ENCODE measurements at places on chromosomes 12 and 14.

- H3K4me3 ChIP-seq, result no peak overlapping the region
- H3K4me1 ChIP-seq, result peaks cover 67% of the 10 kb centered on the region
- no peak for DNase-seq
- H3K36me3 ChIP-seq, result peaks cover 24% of the 10 kb centered on the region
Measured at GRCh38 chr12:818733-819132, 66.4 kb downstream of the WNK1 start.

DNA sequence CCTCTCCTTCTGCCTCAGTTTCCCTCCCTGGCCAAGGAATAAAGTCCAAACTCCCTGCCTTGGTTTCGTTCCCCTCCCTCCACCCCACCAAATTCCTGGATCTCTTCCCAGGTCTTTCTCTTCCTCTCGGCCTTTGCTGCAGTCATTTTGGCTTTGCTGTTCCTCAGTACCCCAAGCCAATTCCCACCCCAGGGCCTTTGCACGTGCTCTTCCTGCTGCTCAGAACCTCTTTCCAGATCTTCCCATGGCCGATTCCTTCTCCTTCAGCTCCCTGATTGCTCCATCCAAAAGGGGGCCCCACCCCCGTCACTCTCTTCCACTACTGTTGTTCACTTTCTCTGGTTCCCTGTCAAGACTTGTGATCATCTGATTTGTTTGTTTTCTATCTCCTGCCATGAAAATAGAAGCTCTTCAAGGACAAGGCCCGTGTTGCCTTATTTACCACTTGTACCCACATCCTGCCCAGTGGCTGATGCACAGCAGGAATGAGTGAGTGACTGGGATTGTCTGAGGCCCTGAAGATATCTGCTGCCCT, 3.1 kb downstream of the HNF1A start:
- DNase-seq, result no peak
- H3K27me3 ChIP-seq, result no peaks in the 10 kb centered on the region
- H3K36me3 ChIP-seq, result no peaks in the 10 kb centered on the region
- no peak overlapping the region for H3K27ac ChIP-seq
- H3K4me3 ChIP-seq, result no peak overlapping the region

DNA sequence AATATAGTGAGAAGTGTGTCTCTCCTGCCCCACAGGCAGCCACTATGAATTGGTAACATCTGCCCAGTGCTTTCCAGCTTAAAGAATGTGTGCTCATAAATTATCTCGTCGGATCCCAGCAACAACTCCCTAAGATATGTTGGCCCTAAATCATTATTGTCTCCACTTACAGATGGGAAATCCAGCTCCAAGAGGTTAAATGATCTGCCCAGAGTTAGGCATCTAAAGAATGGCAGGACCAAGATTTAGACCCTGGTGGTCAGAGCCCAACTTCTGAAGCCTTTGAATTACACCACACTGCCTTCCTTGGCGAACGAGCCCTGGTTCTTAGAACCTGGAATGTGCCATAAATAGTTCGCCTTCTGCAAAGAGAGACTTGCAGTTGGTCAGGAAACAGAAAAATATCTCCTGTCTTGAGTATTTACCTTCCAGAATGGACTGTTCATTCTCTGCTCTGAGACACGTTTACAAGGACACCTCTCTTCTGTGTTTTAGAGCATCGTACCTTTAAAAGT, 20.1 kb upstream of the PLEK2 start:
- no peaks in the 10 kb centered on the region for H3K27me3 ChIP-seq
- no peak overlapping the region for H3K27ac ChIP-seq
- no peak for DNase-seq
- no peak overlapping the region for H3K4me3 ChIP-seq

DNA sequence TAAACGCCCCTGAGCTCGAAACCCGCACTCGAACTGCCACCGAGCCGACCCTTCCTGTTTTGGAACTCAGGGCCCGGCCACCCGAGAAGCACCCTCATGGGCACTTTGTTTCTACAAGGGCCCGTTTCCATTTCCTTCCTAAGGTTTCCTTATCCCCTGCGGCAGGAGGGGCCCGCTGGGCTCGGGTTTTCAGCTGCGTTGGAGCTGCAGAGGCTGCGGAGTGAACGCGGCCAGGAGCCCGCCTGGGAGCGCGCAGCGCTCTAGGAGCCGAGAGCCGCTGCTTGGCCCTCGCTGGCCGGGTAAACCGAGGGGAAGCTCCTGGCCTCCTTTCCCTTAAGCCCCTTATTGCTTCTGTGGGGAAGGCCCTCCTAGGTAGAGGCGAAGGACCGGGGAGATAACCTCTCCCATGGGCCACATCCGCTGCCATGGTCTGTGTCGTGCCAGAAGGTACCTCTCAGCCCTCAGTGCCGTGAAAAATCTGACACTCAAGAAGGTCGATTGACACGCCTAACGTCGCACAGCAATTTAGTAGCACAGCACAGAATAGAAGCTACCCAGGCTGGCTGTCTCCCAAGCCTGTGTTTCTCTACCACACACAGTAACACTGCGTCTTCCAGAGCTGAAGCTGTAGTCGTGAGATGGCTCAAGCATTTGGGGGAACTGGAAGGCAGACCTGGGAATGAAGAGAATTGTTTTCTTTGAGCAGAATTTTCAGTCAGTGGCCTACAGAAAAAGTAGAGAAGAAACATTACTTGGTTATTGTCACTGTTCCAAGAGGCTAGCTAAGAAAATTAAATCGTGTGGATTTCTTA, 12.9 kb upstream of the CALM1 start:
- no peak for DNase-seq
- peaks cover 42% of the 10 kb centered on the region for H3K4me1 ChIP-seq
- no peaks in the 10 kb centered on the region for H3K27me3 ChIP-seq
- peak overlapping the region; percentile 100 for H3K27ac ChIP-seq

DNA sequence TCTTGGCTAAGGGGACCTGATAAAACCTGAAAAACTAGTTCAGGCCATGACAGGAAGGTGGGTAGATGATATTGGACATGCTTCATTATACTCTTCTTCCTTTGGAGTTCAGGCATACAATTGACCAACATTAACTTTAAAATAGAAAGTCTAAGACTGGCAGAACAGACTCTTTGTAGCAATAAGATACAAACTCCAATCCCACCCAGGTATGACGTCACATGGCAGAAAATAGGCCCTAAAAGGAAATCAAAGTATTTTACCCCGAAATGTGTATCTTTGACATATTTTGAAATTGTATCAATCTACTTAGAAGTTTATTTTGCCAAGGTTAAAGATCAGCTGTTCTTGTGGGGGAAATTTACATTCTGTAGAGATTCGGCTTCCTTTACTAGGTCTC, 198.1 kb upstream of the LRIG3 start:
- H3K27me3 ChIP-seq, result no peaks in the 10 kb centered on the region
- H3K4me1 ChIP-seq, result no peaks in the 10 kb centered on the region
- no peak overlapping the region for H3K4me3 ChIP-seq
- no peak overlapping the region for H3K27ac ChIP-seq
- H3K36me3 ChIP-seq, result no peaks in the 10 kb centered on the region

DNA sequence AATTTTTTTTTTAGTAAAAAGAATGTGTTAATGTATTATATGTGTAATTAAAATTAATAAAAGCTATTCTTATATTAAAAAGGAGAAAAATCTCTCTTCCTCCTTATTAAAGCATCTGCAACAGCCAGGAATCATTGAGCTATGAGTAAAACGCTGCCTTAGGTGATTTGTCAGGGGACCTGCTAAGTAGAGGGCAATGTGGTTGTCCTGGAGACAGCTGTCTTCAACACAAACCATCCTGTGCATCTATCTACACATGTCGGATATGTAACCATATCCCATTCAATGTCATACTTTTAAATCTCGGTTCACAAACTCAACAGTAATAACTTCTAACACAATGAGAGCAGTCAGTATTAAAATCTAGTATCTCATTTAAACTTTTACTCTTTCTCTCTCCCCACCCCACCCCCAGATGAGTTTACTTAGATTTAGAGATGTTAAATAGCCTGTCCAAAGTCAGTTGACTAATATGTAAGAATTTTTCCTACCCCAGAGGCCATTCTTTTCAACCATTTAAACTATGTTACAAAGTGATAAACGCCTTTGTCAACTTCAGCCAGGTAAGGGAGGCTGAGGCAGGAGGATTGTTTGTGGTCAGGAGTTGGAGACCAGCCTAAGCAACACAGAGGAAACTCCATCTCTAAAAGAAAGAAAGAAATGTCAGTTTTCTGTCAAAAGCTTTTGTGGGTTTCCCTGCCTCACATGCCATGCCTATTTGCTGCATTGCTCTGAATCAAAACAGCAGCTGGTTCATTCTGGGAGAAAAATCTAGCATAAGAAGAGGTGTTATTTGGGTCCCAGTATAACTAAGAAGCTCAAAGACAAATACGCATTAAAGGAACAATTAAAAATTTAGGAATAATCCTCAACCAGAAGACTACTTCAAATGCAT, 413.7 kb upstream of the CCDC196 start:
- H3K4me3 ChIP-seq, result no peak overlapping the region
- no peak overlapping the region for H3K27ac ChIP-seq
- H3K36me3 ChIP-seq, result no peaks in the 10 kb centered on the region
- no peaks in the 10 kb centered on the region for H3K4me1 ChIP-seq
- no peaks in the 10 kb centered on the region for H3K27me3 ChIP-seq

- peaks cover 52% of the 10 kb centered on the region for H3K4me1 ChIP-seq
- no peak overlapping the region for H3K27ac ChIP-seq
- peak overlapping the region; percentile 62 for H3K4me3 ChIP-seq
- no peak for DNase-seq
- H3K36me3 ChIP-seq, result no peaks in the 10 kb centered on the region
Measured at GRCh38 chr12:94147387-94147990, 888 bp upstream of the PLXNC1 start.

DNA sequence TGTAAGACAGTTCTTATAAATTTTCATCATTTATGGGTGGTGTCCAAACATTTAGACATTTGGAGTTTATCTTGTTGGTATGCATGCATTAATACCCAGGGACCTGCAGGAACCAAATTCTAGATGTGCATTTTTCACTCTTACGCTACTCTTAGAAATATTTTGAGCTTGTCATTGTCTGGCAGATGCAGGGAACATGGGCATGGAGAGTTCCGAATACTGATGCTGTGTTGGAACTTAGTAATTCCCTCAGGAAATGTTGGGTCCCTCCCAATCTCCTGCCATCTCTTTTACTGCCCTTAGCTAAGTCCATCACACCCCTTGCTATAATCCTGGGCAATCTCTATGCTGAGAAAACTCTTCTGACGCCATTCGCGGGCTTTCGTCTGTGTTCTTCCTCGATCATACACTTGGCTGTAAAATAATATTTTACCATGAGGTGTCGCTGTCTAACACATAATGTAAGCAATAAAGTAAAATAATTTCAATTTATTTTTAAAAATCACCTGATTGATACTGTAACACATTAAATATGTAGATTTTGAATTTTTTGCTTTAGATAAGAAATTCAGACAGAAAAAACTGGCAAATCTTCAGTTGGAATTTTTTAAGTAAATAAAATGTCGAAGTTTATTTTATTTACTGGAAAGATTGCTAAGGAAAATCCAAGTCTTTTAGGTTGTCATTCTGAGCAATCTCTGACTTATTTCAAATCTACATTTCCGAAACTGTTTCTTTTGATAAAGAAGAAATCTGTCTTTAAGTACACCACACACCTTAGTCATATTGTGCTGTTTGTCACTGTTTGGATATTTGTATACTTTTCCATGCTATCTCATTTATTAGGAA, 304.1 kb upstream of the SSTR1 start:
- H3K4me1 ChIP-seq, result no peaks in the 10 kb centered on the region
- H3K36me3 ChIP-seq, result no peaks in the 10 kb centered on the region
- H3K4me3 ChIP-seq, result no peak overlapping the region

DNA sequence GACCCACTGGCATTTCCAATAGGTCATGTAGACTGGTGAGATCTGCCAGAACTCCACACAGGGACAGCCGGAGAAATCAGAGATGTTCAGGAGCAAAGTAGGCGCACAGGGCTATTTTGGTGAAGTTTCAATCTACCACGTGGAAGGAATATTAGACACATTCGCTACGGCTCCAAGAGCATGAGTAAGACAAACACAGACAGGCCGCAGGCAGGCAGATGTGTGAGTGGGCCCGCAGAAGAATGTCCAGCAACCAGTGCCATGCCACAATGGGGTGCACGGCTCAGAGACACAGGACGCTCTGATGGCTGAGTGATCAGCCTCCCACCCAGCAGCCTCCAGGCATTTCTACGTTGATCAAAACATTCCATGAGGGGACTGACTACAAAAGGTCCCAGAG, 10.4 kb downstream of the SLC15A4 start:
- H3K27me3 ChIP-seq, result no peaks in the 10 kb centered on the region
- H3K4me1 ChIP-seq, result peaks cover 34% of the 10 kb centered on the region
- DNase-seq, result no peak
- no peak overlapping the region for H3K4me3 ChIP-seq
- H3K27ac ChIP-seq, result peak overlapping the region; percentile 7

- peak overlapping the region; percentile 83 for H3K27ac ChIP-seq
- H3K27me3 ChIP-seq, result no peaks in the 10 kb centered on the region
- H3K4me3 ChIP-seq, result no peak overlapping the region
- peaks cover 48% of the 10 kb centered on the region for H3K4me1 ChIP-seq
- no peaks in the 10 kb centered on the region for H3K36me3 ChIP-seq
Measured at GRCh38 chr12:613996-614395, 49.2 kb downstream of the NINJ2 start.

- no peak overlapping the region for H3K4me3 ChIP-seq
- H3K27ac ChIP-seq, result no peak overlapping the region
- no peaks in the 10 kb centered on the region for H3K27me3 ChIP-seq
- DNase-seq, result no peak
- no peaks in the 10 kb centered on the region for H3K4me1 ChIP-seq
Measured at GRCh38 chr14:68741839-68742470, 50.9 kb downstream of the ZFP36L1 start.

GRCh38 chr12:26744697-26745440, 88.1 kb downstream of the ITPR2 start:
- no peak for DNase-seq
- no peaks in the 10 kb centered on the region for H3K36me3 ChIP-seq
- H3K27me3 ChIP-seq, result no peaks in the 10 kb centered on the region

DNA sequence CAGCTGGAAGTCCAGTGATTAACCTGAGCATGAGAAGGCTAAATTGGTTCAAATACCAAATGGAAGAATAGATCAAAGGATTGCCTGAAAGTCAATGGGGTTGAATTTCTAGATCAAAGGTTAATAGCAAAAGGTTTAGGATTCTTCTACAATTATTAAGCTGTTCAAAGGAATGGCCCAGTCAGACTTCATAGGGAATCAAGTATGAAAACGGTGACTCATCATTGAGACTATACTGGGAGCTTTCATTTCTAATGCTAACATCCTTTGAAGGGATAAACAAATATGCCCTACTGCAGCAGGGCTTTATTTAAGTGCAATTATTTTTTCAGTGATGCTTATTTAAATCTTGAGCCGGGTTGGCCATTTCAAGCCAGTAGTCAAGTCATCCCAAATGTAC, 152.8 kb downstream of the RIMBP2 start:
- DNase-seq, result no peak
- H3K27me3 ChIP-seq, result no peaks in the 10 kb centered on the region

DNA sequence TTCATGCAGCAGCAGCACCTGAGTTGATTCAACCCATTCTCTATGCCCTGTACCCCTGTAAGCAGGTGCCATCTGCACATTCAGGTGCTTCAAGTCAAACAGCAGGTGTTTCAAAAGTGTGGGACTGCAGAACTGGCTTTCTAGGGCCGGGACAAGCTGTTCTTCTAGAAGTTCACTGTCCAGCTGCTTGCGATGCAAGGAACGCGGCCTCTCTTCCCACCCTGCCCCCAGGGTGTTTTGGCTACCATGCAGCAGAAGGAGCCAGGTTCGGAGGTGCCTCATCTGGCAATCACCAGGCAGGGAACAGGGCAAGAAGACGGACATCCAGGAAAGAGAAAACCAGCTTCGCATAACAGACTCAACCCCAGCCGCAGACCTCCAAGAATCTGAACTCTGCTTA, 35.2 kb downstream of the TMEM132D start:
- H3K27ac ChIP-seq, result no peak overlapping the region
- no peaks in the 10 kb centered on the region for H3K36me3 ChIP-seq
- no peak for DNase-seq
- no peak overlapping the region for H3K4me3 ChIP-seq
- no peaks in the 10 kb centered on the region for H3K4me1 ChIP-seq
- no peaks in the 10 kb centered on the region for H3K27me3 ChIP-seq

GRCh38 chr12:107844312-107844921, 69.9 kb downstream of the ASCL4 start:
- H3K27ac ChIP-seq, result no peak overlapping the region
- peaks cover 19% of the 10 kb centered on the region for H3K27me3 ChIP-seq
- DNase-seq, result no peak
